ENCODE measurements at places on chromosomes 6 and 20.

DNA sequence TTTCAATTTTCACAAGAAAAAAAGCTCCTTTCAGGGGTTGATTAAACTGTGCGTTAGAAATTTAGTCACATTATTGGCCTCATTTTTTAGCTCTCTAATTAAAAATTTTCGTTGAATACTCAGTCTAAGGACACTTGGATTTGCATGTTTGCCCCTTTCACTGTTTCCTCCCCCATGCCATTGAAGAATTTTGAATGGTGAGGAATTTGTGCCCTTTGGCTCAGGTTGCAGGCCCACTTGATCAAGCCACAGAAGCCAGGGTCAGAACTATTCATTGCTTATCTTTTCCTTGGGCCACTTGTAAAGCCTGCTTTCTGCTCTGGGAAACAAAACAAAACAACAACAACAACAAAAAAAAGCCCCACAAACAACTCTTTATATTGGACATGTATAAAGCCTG lies 12.2 kb downstream of the LIN28B start:
- DNase-seq: no peak

GRCh38 chr6:13689511-13690256 lies 22.0 kb downstream of the RANBP9 start:
- DNase-seq: no peak

DNA sequence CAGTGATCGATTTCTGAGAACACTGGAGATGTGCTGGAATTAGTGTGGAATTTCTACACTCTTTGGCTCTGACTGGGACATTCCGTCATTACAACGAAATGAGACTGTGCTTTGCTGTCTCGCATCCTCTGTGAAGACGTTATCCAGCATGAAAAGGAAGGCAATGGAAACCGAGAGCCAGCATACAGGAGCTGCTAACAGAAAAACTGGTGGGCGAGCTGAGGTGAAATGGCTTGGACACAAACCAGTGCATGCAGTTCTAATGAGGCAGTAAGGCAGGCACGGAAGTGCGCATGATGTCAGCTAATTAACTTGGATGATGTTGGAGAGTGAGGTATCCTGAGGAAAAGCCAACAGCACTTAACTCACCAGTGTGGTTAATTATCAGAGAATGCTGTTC lies 202.8 kb upstream of the AGPAT4 start:
- DNase-seq: no peak

DNA sequence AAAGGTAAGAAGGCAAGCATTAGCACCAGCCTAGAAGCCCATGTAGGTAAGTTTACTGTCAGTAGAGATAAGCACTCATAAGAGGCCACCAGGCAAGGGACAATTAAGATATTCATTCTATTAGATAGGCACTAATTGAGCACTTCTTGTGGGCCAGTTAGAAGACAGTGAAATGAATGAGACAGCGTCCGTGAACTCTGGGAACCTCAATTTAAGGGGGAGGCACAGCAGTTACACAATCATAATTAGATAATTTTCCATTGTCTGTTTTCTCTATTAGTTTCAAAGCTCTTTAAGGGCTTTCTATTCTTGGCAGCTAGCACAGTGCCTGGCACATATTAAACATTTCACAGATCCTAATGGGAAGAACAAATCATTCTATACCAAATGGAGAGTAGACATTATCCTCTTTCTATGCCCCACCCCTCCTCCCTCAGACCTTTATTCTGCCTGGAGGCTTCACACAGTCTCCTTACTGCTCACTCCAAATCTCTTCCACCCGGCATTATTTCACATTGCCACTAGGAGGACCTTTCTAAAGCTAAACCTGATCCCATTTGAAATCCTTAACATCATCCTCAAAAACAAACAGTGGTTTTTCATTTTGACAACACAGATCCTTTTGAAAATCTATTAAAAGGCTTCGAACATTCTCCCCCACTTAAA lies 529.6 kb downstream of the ADGRB3 start:
- DNase-seq: no peak

GRCh38 chr6:158103228-158103627 lies 64.8 kb downstream of the SERAC1 start:
- DNase-seq: no peak

DNA sequence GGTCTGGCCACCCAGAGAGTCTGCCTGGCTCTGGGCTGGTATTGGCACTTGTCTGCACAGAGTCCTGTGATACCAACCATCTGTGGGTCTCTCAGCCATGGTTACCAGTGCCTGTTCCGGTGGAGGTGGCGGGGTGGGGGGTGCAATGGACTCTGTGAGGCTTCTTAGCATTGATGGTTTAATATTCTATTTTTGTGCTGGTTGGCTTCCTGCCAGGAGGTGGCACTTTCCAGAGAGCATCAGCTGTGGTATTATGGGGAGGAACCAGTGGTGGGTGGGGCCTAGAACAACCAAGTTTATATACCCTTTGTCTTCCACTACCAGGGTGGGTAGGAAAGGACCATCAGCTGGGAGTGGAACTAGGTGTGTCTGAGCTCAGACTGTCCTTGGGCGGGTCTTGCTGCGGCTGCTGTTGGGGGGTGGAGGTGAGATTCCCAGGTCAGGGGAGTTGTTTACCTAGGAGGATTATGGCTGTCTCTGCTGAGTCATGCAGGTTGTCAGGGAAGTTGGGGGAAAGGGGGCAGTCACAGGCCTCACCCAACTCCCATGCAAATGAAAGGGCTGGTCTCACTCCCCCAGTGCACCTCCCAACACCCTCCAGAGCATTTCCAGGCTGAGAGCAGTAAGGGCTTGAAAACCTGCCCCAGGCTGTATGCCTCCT lies 117.5 kb downstream of the FLRT3 start:
- DNase-seq: no peak

GRCh38 chr6:102832021-102832420 lies 1438.5 kb downstream of the GRIK2 start:
- DNase-seq: no peak

GRCh38 chr20:9243986-9244385 lies 175.1 kb downstream of the PLCB4 start:
- no peak for DNase-seq

GRCh38 chr6:111781041-111781708 lies 92.1 kb downstream of the FYN start:
- DNase-seq: no peak

DNA sequence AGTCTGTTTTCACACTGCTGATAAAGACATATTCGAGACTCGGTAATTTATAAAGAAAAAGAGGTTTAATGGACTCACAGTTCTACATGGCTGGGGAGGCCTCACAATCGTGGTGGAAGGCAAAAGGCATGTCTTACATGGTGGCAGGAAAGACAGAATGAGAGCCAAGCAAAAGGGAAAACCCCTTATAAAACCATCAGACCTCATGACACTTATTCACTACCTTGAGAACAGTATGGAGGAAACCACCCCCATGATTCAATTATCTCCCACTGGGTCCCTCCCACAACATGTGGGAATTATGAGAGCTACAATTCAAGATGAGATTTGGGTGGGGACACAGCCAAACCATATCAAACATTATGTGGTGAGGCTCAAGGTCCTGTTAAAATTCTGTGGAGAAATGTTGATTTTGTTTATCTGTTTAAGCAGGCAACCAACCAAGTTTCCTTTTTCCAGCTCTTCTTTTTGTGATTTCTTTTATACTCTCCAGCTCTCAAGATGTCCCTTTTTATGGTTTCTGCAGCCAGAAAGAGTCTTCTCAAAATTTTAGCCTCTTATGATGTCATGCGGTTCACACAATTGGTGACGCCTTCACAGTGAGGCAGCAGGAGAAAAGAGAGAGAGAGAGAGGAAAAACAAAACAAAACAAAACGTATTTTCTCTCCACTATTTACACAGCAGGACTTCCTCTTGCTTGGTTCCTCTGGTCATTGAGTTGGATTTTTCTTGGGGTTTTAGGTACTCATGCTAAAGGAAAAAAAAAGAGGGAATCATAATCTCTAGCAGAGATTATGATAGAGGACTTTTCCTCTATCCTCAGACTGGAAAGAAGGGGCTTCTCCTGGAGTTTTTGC lies 18.0 kb downstream of the AIG1 start:
- no peak for DNase-seq

GRCh38 chr6:150452428-150453243 lies 83.8 kb downstream of the IYD start:
- no peak for DNase-seq

DNA sequence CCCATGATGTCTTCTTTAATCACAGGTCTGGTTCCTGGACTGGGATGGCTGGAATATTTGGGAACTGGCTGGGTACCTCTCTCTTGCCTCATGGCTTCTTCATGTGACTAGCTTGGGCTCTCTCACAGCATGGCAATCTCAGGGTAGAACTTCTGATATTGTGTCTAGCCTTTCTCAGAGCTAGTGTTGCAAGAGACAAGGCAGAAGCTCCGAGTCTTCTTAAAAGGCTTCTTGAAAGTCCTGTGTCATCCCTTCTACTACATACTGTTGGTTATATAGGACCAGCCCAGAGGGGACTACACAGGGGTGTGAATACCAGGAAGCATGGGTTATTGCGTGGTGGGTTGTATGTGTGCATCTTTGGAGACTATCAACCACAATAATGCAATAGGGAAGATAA lies 23.3 kb downstream of the BCAS1 start:
- DNase-seq: no peak

DNA sequence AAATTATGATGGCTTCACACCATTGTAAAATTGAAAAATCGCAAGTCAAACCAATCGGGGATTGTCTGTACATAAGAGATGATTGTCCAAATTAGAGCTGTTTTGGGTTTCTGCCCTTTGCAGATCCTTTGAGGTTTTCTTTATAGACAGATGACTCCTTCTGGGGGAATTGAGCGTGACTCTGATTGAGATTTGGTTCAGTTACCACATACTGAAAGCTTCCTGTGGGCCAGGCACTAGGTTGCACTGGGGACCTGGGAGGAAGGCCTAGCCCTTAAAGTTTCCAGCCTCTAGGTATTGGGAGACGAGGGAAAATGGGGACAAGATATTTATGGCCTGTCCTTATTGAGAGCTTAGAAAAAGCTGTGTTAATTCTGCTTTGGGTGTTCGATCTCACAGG lies 9.2 kb downstream of the VAPB start:
- no peak for DNase-seq

- DNase-seq: no peak
Observed at GRCh38 chr6:93124006-93124632, 295.2 kb downstream of the EPHA7 start.

GRCh38 chr6:6220718-6221117 lies 99.7 kb downstream of the F13A1 start:
- DNase-seq: no peak

- no peak for DNase-seq
Observed at GRCh38 chr20:11826334-11826733, 91.4 kb upstream of the BTBD3 start.

- no peak for DNase-seq
Observed at GRCh38 chr6:14100138-14100537, 17.4 kb upstream of the CD83 start.

- no peak for DNase-seq
Observed at GRCh38 chr6:97110626-97111025, 172.4 kb downstream of the MMS22L start.

- DNase-seq: no peak
Observed at GRCh38 chr6:19833947-19834346, 3.2 kb upstream of the ID4 start.

DNA sequence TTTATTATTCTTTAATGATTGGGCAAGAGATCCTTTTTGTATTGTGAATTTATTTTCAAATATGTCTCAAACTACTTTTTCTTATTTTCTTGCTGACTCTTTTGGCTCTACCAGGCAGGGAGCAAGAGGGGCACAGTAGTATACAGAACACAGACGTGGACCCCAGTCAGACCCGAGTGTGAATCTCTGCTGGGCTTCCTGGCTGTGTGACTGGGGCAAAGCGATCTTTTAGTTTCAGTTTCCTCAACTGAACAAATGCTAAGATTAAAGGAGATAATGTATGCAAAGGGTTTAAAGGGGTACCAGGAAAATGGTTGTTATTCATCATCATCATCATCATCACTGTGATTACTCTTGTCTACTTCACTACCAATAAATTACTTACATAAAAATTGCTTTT lies 317.5 kb downstream of the HIVEP2 start:
- DNase-seq: no peak

GRCh38 chr6:170089963-170090362 lies 200.9 kb downstream of the DLL1 start:
- no peak for DNase-seq

DNA sequence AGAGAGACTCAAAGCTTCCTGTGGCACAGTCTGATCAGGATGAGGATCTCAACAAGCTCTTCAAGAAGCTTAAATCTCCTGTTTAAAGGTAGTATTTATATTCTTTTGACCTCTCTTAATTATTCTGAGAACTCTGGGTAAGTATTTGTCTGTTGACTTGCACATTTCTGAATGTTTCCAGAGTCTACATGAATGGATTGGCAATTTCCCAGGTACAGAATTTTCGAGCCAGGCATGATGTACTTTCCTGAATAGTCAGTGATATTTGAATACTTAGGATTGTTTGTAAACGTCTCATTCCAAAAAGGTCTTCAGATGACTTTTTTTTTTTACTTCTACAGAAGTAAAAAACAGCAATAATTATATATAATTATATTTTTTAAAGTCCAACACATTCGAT lies 293.4 kb downstream of the TBC1D32 start:
- no peak for DNase-seq

GRCh38 chr6:11854408-11855165 lies 76.0 kb upstream of the ADTRP start:
- no peak for DNase-seq

- no peak for DNase-seq
Observed at GRCh38 chr20:59825944-59826759, 107.3 kb downstream of the SYCP2 start.

- DNase-seq: no peak
Observed at GRCh38 chr6:42197555-42198362, 3.0 kb upstream of the GUCA1B start.

DNA sequence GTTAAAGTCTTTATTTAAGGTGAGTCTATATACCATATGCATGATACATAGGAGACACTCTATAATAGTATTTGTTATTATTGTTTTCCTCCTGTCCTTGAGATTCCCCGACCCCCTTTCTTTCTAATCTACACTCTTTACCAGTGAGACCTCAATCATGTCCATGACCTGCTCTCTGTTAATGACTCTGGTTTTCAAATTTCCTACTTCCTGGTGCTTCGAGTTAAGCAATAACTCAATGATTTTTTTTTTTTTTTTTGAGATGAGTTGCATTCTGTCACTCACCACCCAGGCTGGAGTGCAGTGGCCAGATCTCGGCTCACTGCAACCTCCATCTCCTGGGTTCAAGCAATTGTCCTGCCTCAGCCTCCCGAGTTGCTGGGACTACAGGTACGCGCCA lies 574.6 kb upstream of the SLC35B3 start:
- no peak for DNase-seq

- no peak for DNase-seq
Observed at GRCh38 chr6:79814940-79815339, 132.4 kb downstream of the ELOVL4 start.

DNA sequence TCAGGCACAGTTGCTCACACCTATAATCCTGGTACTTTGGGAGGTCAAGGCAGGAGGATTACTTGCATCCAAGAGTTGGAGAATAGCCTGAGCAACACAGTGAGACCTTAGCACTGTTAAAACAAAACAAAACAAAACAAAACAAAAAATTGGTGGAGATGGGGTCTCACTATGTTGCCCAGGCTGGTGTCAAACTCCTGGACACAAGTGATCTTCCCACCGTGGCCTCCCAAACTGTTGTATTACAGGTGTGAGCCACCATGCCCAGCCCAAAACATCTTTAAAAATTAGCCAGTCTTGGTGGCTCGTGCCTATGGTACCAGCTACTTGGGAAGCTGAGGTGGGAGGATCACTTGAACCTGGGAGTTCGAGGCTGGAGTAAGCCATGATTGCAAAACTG lies 120.2 kb downstream of the GMDS start:
- DNase-seq: no peak

- DNase-seq: no peak
Observed at GRCh38 chr20:63645218-63645617, 8.0 kb downstream of the STMN3 start.

GRCh38 chr6:80622641-80623040 lies 516.2 kb downstream of the BCKDHB start:
- DNase-seq: no peak
